ENCODE measurements at places on chromosomes 11 and 22.

- no peak for DNase-seq
Measured at GRCh38 chr22:22835242-22835641, 52.4 kb upstream of the IGLL5 start.

- DNase-seq = peak; percentile 29
Measured at GRCh38 chr22:41544671-41545476, 604 bp upstream of the POLR3H start.

DNA sequence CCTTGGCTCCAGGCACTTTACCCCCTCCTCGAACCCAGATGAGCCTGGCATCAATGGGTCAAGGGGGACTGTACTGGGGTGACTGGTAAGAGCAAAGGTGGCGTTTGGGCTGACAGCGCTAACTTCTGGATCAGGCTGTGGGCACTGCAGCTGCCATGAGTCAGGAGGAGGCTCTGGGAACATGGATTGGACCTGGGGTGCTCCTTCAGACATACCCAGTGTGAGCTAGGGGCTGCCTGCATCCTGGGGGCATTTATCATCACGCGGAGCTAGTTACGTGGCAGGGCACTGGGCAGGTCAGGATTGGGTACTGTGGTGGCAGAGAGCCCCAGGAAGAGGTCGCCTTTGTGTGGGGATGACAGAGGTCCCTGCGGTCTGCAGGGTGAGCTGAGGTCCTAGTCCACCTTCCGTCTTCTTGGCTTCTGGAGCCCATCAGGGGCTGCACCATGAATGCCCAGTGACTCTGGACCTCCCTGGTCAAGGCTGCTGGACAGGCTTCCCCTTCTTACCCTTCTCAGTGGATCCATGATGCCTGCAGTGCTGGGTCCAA is 13.1 kb downstream of the GRIK4 start:
- no peak for DNase-seq

GRCh38 chr22:26786398-26786797 is 129.0 kb downstream of the MIAT start:
- DNase-seq = no peak

DNA sequence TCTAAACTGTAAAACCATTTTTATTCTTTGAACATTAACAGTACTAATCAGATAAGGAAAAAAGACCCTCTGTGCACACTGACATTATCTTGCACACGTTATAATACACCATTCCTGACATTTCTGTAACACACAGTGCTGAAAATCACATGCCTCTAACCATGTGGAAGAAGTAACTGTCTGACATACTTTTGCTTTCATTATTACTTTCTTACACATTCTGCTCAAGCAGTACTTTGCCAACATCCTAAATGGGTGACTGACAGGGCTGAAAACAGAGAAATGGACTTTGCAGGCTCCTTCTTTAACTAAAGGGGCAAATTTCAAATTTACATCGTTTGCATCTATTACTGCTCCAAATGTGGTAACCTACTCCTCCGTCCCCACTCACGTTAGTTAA is 22.8 kb upstream of the TP53AIP1 start:
- DNase-seq = no peak

DNA sequence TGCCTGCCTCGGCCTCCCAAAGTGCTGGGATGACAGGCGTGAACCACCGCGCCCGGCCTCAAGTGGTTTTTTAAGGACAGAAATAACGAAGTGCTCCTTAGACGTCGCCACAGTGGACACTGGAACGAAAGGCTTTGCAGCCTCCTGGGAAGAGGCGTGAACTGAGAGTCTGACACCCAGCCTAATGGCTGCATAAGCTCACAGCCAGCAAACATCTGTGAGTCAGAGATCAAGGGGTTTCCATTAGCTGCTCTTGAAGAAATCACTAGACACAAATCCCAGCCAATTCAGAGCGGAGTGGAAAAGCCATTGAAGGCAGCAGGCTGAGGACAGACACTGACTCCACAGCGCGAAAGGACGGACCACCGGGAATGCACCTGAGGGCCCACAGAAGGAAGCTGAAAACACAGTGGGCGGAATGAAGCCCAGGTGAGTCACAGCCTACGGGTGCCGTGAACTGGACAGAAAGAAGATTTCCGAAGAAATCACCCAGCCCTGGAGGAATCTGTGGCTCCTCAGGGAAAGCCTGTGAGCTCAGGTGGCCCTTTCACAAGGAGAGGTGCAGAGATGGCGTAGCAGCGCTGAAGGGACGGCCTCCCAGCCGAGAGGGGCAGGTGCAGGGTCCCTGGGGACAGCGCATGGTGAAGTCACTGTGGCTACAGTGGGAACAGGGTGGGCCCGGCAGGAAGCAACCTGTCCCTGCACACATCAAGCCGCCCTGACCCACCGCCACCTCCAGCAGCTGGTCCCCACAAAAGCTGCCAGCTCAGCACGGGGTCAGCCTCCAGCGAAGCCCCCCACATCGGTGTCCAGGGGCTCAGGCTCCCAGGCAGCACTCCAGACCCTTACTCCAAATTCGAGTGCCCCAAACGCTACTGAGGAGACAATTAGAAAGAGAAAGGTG is 11.6 kb downstream of the LMNTD2 start:
- DNase-seq = no peak

- DNase-seq = peak; percentile 35
Measured at GRCh38 chr22:37337204-37337943, 55.1 kb downstream of the CYTH4 start.

- no peak for DNase-seq
Measured at GRCh38 chr11:98836156-98836555, 184.6 kb upstream of the CNTN5 start.

GRCh38 chr11:34044664-34045485 is 6.7 kb upstream of the CAPRIN1 start:
- DNase-seq = peak; percentile 73

- no peak for DNase-seq
Measured at GRCh38 chr11:134913391-134913790, 501.3 kb upstream of the B3GAT1 start.

- DNase-seq = no peak
Measured at GRCh38 chr22:30947173-30947815, 21.3 kb downstream of the MORC2 start.

- DNase-seq = no peak
Measured at GRCh38 chr11:108959105-108959761, 294.4 kb downstream of the DDX10 start.

- DNase-seq = no peak
Measured at GRCh38 chr11:490186-490929, 16.7 kb downstream of the RNH1 start.

DNA sequence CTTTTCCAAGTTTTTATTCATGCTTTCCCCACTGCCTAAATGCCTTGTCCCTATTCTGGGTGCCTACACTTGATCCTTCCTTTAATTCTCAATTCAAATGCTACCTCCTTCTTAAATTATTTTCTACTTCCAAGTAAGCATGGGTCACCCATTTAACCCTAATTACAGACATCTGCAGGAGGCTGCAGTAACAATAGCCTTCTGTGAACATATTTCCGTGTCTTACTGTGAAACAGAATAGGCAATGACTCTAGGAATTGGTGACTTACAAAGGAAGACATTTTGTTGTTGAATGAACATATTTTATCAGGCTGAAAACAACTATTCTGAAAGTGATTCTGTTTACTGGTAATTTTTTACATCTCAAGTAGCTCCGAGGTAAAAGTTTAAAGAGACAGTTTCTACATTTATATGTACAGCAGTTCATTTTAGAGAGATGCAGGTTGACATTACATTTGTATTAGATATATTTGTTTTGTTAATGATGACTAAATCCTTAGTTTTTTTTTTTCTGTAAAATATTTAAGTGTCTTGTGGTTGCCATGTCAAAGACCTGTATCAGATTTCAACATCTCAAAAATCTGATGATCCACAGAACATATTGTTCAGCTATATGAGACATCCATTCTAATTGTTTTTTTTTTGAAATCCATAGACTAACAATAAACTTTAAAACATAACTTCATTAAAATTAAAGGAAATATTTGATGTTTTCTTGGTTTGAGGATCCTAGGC is 316.8 kb downstream of the CASP12 start:
- DNase-seq = no peak

- DNase-seq = no peak
Measured at GRCh38 chr22:24068377-24068680, 57.2 kb downstream of the CABIN1 start.

GRCh38 chr22:30472994-30473720 is 1.3 kb upstream of the SEC14L3 start:
- no peak for DNase-seq

DNA sequence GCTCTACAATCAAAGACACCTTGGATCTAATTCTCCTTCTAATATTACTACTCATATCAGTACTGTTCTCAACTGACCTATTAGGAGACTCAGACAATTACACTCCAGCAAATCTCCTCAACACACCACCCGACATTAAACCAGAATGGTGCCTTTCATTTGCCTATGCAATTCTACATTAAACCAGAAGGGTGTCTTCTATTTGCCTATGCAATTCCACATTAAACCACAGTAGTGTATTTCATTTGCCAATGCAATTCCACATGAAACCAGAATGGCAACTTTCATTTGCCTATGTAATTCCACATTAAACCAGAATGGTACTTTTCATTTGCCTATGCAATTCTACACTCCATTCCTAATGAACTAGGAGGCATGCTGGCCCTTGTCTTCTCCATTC is 15.3 kb upstream of the APOL3 start:
- DNase-seq = no peak

GRCh38 chr11:61526956-61527731 is 18.6 kb downstream of the LRRC10B start:
- no peak for DNase-seq

DNA sequence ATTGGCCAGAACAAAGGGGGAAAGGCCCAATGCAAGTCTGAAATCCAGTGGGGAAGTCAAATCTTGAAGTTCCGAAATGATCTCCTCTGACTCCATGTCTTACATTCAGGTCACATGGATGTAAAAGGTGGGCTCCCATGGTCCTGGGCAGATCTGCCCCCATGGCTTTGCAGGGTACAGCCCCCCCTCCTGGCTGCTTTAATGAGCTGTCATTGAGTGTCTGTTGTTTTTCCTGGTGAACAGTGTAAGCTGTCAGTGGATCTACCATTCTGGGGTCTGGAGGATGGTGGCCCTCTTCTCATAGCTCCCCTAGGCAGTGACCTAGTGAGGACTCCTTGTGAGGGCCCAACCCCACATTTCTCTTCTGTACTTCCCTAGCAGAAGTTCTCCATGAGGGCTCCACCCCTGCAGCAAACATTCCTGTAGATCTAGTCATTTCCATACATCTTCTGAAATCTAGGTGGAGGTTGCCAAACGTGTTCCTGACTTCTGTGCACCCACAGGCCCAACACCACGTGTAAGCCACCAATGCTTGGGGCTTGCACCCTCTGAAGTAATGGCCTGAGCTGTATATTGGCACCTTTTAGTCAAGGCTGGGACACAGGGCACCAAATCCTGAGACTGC is 9.3 kb downstream of the CARD18 start:
- DNase-seq = no peak

Data from kidney tubule cell (primary cell).